HuH-7.5 (cell line): ENCODE measurements at places on chromosomes 6 and 20.
A peak's percentile ranks its signal among the peaks of the same experiment; 100 is the strongest.

- DNase-seq, result no peak
Observed at GRCh38 chr20:47419953-47420514, 63.5 kb upstream of the ZMYND8 start.

- no peak for DNase-seq
Observed at GRCh38 chr6:170176898-170177771, 113.7 kb downstream of the DLL1 start.

GRCh38 chr6:105890521-105891244 lies 195.5 kb upstream of the PRDM1 start:
- DNase-seq, result no peak

DNA sequence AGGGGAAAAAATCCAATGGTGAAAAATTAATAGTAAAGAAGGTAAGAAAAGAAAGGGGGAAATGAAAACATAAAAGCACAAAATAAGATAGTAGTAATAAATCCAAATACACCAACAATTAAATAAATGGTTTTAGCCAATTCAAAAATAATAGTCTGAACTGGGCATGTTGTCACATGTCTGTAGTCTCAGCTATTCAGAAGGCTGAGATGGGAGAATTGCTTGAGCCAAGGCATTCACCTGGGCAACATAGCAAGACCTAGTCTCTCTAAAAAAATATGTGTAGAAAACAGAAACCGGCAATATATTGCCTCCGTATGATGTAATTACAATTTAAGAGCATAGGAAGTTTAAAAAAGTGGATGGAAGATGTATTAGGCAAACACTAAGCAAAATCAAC lies 311.3 kb upstream of the FERMT1 start:
- no peak for DNase-seq

DNA sequence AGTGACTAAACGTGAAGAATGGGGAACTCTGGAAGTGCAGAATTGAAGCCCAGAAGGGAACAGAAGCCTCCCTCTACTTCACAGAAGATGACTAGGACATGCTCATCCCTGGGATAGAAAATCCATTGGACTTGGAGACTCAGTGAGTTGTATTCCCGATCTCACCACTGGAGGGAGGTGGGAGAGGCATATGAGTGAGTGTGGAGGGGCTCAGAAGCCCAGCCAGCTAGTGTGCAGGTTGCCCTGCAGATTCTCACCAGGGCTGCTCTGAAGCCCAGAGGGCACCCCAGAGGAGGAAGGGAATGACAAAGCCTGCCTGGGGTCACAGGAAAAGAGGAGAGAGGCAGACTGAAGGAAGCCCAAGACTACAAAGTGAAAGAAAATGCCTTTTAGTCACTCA lies 42.1 kb upstream of the HLA-E start:
- DNase-seq, result peak; percentile 42

DNA sequence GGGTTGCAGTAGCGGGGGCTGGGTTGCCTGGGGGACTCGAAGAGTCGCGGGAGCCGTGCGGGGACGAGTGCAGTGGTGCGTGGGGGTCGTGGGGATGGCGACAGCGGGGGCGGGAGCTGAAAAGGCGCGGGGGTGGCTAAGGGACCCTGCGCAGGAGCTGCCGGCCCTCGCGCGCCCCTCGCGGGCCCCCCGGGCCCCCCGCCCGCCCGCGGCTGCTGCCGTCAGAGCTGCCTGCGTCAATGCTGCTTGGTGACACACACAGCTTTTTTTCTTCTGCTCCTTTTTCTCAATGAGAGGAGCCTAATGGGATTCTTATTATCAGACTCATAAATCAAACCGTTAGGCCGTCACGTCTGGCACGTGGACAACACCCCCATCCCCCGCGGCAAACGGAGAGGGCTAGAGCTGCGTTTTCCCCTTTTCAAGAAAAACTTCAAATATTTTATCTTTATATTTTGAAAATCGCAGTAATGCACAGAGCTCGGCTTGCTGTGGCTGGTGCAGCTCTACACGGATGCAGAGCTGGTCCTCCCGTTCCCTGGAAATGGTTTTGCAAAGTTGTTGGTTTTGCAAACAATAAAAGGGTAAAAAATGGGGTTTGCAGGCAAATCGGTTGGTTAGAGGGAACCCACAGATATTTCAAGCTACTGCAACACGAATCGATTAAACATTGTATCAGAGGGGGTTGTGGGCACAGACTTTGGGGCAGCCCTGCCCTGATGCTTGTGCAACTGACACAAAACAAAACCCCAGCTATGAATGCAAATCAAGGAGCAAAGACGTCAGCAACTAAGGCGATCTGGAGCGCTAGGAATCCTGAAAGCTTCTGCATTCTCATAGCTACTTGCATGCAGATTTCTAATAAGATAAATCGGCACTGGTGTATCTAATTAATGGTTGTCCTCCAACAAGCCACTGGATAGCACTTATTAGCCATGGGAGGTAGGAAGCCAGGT lies 161.4 kb downstream of the TBXT start:
- DNase-seq, result no peak

GRCh38 chr6:41935685-41936072 lies 5.9 kb downstream of the CCND3 start:
- no peak for DNase-seq

GRCh38 chr6:137084090-137084489 lies 39.3 kb upstream of the IL20RA start:
- no peak for DNase-seq

DNA sequence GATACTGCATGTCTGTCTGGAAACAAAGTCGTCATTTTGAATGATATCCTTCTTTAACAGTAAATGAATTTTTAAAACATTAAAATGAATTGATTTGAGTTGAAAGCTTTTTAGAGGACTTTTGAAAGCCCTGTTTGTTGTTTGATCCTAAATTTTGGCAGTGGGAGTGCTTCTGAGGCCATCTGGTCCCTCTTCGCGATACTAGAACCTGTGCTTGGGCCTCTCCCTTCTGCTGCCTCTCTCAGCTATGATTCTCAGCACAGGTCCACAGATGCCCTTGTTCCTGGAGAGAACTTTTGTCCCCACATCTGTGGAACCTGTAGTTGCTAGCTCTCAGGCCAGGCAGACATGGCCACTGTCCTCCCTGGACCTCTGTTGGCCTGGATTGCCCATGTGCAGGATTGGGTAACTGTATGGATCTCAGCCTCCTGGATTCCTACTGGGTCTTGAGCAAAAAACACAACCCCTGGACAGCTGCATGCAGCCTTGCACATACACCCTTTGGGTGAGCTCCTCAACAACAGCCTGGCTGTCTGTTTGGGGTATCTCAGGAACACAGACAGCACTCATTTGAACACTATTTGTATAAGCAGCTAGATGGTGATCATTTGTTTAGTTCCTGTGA lies 21.9 kb downstream of the UST start:
- DNase-seq, result no peak

GRCh38 chr6:6239598-6240581 lies 80.6 kb downstream of the F13A1 start:
- no peak for DNase-seq

DNA sequence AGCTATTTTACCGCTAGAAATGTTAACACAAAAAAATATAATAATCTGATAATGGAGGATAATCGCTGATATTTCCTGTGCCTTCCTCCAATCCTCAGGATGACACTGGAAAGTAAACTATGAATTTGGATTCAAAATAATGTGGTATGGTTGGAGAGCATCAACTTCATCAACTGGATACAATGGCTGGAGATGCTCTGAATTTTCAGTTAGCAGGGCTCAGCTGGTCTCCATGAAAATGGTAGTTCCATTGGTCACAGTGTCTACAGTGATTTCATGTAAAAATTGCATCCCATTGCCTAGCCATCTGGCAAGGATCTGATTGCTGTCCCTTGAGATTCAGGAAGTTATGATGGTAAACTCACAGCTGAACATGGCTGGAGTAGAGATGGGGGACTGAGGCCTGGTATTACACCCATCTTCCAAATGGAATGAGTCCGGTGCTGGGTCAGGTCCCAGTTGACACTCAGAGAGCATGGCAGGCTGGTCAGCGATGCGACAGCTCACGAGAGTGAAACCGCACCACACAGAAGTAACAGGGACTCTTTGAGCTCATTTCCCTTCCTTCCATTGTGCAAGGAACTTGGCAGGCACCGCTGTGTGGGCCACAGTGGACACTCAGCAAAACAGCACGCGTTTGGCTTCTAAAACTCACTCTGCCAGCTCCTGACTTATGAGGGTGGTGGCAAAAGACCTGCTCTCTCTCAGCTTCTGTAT lies 142.4 kb upstream of the TNFAIP3 start:
- DNase-seq, result no peak

GRCh38 chr6:157822245-157823000 lies 623 bp upstream of the SNX9 start:
- peak; percentile 38 for DNase-seq

- no peak for DNase-seq
Observed at GRCh38 chr6:163427498-163428254, 13.2 kb downstream of the QKI start.

DNA sequence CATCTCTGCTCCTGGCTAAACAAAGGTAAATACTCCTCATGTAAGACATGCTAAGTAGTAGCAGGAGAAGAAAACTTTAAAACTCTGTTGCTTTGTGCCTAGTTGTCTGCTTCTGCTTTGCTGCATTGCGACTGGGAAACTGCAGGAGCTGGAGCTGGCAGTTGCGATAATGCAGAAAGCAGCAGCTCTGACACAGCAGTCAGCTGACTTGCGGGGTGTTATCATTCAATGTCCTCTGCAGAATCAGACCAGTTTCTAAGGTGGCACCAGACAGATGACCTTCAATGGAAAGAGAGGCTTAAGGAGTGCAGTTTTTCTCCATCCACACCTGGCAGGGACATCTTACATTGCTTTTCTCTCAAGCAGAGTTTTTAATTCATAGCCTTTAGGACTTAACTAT lies 69.9 kb upstream of the SOX4 start:
- no peak for DNase-seq

GRCh38 chr6:145561095-145562072 lies 173.9 kb downstream of the EPM2A start:
- DNase-seq, result no peak

DNA sequence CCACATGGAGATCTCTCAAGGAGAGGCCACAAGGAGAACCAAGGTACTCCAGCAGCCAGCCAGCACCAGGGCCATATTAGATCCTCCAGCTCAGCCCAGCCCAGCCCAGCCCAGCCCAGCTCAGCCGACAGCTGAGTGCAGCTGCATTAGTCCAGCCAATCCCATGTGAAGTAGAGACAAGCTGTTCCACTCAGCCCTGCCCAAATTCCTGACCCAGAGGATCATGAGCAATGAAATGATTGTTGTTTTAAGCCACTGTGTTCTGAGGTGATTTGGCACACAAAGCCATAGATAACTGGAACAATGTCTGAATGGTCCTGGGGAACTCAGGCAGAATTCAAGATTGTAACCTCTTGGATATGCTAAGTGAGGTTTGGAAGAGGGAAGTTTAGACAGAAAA lies 59.5 kb upstream of the BMP2 start:
- DNase-seq, result no peak
